ENCODE measurements at places on chromosomes 3 and 15.

- no peak for DNase-seq
Observed at GRCh38 chr15:88693191-88693590, 54.4 kb downstream of the ISG20 start.

GRCh38 chr3:168040607-168041208, 55.0 kb downstream of the GOLIM4 start:
- no peak for DNase-seq

- no peak for DNase-seq
Observed at GRCh38 chr3:73427048-73427706, 197.6 kb downstream of the PDZRN3 start.

DNA sequence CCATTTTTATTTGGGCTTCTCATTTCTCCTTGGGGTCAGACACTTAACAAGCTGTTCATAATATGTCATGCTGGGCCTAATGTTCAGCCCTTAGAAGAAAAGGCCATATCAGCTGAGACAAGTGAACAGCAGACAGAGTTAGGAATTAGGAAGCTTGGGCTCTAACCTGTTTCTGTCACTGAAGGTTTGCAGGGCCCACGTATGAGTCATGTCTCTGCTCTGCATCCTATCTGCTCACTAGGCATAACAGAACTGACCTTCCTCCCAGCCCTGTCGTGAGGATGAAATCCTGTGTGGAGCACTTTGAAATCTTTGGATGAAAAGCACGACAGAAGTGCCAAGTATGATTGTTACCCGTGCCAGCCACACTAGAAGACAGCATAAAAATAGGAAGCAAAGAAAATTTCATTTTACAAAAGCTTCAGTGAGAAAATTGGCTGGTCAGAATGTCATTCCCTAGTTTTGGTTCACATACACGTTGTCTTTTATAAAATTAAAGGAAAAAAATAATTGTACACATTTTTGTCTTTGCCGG, 26.5 kb upstream of the CD47 start:
- DNase-seq, result no peak

DNA sequence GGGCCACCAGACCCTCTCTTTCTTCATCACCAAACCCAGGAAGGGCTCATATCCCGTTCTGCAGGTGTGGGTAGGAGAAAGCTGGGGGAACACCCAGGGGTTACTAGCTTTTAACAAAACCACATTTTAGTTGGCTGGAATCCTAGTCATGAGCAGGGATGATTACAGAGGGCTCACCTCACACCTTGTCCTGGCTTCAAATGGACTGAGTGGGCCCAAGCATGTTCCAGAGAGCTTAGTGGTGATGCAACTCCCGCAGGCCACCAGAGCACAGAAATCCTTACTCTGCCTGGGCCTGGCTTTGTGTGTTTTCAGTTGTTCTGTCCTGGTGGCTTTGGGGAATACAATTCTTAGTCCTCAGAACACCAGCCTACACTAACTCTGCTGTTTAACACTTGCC, 56.8 kb upstream of the RYK start:
- DNase-seq, result no peak

- no peak for DNase-seq
Observed at GRCh38 chr3:191414286-191414685, 46.7 kb upstream of the PYDC2 start.

DNA sequence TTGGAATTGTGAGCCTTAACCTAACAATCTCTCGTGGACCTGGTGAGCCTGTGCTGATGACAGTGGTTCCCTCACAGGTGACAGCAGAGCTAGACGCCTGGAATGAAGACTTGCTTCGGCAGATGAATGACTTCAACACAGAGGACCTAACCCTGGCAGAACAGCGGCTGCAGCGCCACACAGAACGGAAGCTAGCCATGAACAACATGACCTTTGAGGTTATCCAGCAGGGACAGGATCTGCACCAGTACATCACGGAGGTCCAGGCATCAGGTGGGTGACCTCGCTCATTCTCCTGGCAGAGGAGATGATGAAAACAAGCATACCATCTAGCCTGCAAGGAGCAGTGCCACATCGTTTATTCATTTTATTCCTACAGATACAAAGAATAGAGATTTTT, 316.9 kb upstream of the UMPS start:
- no peak for DNase-seq

- no peak for DNase-seq
Observed at GRCh38 chr15:96093063-96093462, 237.4 kb upstream of the NR2F2 start.

DNA sequence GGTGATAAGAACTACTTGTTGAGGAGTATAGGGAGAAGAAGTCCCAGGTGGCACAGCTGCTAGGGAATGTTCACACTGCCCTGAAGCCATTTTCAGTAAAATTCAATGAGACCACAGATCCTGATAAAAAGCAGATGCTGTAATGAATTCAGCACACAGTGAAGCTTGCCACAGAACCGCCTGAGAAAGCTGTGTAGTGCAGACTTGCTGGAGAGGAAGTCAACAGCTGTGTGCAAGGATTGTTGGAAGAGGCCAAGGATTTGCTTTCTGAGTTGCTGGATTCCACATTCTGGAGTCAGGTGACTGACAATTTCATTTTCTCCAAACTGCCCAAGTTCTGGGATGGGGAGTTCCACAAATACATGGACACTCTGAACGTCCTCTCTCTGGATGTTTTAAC, 70.9 kb downstream of the ANP32A start:
- no peak for DNase-seq

DNA sequence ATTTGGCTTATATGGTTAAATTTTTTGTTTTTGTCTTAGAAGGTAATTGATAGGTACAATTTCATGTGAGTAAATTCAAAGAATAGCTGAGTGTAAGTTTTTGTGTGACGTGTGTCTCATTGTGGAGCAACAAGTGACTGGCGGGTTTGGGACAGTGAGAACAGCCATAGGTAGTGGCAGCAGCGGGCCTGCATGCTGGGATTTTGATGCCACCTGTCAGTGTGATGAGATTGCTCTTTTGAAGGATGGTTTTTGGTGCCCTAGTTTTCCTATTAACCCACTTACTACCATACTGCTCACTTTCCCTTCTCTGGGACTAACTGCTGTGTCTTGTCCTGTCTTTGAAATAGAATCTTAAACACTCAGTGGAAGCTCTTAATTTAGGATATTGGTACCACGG, 522.6 kb downstream of the NAALADL2 start:
- DNase-seq, result no peak

DNA sequence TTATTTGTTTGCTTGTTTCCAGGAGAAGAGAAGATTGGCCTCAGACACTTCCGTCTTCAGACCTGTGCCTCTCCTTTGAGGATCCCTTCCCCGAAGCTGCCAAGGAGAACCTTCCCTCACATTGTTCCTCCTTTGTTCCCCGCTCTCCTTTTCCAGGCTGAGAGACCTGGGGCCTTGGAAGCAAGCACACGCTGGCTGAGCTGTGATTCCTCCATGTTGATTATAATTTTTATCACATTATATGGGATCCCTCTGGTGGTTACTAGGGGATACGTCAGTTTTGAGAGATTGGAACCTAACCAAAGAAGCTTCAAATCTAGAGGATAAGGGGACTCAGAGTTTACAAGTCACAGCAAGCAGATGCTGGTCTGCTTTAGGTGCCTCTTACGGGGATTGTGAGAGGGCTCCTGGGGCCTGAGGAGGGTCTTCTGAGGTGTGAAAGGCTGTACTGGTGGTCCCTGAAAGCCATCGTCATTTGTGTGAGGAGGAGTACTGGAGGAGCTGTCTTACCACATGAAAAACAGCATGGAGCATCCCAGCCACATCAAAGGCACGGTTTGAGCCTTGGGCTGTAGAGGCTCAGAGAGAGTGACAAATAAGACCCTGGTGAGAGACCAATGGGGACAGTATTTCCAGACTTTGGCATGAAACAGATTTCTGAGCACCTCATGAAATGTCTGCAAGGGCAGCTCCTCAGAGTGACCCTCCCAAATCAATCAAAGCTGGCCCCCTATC, 760.1 kb upstream of the CFAP20DC start:
- DNase-seq, result no peak

DNA sequence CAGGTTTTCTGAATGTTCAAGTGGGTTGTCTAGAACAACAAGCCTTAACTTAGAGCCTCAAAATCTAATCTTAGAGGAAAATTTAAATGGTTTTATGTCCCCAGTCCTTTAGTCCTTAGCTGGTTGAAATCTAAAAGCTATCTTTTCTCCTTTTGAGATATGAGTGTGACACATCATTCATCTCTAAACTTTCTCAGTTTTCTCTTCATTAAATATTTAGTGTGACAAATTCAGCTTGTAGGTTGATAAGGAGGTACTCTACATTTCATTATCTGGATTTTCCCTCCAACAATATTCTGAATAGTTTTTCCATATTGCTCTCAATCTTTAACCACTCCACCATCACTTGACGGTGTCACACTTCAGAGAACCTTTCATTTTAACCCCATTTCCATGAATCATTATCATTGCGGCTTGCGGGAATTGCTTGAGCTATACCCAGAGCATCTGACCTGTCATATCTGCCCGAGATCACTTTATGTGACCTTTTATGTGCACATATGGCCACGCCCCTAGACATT, 16.1 kb upstream of the ATP8B4 start:
- no peak for DNase-seq

- DNase-seq, result no peak
Observed at GRCh38 chr3:50100956-50101845, 12.5 kb downstream of the RBM5 start.

- no peak for DNase-seq
Observed at GRCh38 chr3:100438623-100438974, 37.3 kb downstream of the LNP1 start.

Data from activated CD4-positive, alpha-beta T cell treated with anti-CD3 and anti-CD28 coated beads, Interleukin-2, amount 50 U/mL, for 4 hours (primary cell).